Osteoblast (primary cell): ENCODE measurements at places on chromosomes 3 and 15.

DNA sequence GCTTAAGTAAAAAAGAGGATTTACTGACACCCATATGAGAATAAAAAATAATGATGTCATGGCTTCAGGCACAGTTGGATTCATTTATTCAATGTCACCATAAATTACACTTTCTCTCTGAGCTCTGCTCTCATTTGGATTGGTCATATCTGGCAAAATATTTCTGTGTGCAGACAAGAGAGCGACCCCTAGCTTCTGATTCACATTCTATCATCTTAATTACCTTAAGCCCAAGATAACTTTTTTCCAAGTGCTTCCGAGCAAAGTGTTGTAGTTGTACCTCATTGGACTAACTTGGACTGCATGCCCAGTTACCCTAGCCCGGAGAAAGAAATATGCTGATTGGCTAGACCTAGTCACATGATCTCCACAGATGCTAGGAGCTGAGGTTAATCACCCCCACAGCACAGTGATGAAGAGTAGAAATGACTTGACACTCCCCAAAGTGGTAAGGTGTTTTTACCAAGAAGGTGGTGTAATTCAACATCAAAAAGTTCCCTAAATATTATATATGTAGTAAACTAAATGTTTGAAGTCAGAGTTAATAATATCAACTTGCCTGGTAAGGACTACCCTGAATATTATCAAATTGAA is 552.2 kb upstream of the SUCLG2 start:
- no peak for DNase-seq

- no peak for DNase-seq
Measured at GRCh38 chr3:157586293-157586692, 83.1 kb upstream of the VEPH1 start.

DNA sequence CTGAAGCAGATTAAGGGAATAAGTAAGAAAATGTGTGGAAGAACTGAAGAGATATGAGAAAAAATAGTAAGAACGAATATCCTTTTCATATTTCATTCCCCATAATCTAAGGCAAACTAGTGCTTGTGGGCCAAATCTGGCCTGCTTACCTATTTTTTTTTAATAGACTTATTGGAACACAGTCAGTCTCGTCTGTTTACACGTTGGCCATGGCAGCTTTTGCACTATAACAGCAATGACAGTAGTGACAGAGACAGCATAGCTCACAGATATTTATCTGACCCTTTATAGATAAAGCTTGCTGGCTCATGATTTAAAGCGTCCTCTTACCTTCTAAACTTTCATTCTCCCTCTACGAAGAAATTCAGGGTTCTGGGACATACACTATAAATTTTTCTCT is 50.0 kb upstream of the CDAN1 start:
- DNase-seq: no peak

GRCh38 chr15:60047701-60048100 is 43.6 kb downstream of the FOXB1 start:
- DNase-seq: no peak

DNA sequence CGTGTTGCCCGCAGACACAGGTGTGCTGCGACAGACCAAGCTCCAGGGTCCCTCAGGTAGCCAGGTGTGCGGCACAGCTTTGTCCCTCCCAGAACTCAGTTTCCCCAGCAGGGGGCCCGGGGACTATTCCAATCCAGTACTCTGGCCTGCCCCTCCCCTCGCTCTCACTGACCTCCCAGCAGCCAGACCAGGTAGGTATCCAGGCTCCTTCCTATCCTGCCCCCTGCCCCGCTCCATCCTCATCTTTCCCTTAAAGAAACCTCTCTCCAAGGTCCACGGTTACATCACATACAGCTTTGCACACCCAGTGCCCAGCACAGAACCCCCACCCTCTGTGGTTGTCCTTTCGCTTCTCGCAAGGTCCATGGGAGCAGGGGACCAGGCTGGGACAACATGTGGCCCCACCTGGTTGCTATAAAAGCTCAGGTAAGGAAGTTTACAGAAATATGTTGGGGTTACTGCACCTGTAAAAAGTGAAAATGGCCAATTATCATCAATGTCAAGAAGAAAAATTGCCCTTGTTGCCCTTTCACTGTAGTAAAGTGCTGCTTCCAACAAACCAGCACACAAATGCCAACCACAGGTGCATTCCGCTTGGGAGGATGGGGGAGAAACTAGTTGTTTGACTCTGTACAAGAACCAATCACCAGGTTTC is 7.3 kb upstream of the CYP11A1 start:
- peak; percentile 53 for DNase-seq
